ENCODE measurements at places on chromosomes 4 and X. TPM values are rescaled to one million over a fixed set of nuclear protein-coding genes. Genes with fewer than 3 reads are reported as not detected.

Gene TMEM271
- total RNA-seq, result 1.4 TPM

Gene WAS
- total RNA-seq, result not detected

Gene TNMD
- not detected for total RNA-seq

Gene GPR34
- not detected for total RNA-seq

Gene WDR17
- 1.6 TPM for total RNA-seq

Gene FAM193A
- 18.4 TPM for total RNA-seq

DNA sequence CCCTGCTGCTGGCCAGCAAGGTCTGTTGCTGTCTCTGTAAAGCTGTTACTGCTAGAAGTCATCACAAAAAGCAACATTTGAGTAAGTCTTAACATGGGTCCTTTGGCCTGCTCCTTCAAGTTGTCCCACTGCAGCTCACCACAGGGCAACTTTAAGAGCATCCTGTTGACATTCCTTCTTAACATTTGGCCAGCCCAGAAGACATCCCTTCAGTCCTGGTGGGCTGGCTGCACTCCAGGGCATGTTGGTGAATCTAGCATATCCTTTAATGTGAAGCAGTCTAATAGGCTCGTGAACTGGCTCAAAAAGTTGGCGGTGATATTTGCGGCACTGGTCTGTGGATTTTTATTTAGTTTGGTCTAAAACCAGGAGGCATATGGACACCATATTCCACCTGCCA, 92.2 kb upstream of the MAML3 start:
- DNase-seq, result no peak
- no peaks in the 10 kb centered on the region for H3K27me3 ChIP-seq
- no peak overlapping the region for H3K4me3 ChIP-seq

DNA sequence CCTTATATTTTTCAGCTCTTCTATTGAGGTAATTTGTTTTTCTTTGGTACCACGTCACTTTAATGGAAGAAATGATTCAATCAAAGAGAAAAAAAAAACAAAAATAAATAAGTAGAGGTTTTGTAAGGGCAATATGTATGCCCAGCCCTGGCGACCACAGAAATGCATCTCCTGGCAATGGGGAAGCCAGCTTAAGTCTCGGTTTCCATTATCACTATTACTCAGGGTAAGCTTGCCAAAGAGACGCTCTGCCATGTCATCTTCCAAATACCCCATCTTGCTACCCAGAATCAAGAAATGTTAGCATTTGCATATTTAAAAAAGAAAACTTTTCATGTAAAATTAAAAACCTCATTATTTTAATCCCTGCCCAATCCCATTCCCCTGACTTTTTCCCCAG, 68.8 kb downstream of the FAM47C start:
- no peak for DNase-seq
- no peaks in the 10 kb centered on the region for H3K36me3 ChIP-seq
- no peak overlapping the region for H3K4me3 ChIP-seq
- H3K4me1 ChIP-seq, result no peaks in the 10 kb centered on the region
- no peak overlapping the region for H3K27ac ChIP-seq

DNA sequence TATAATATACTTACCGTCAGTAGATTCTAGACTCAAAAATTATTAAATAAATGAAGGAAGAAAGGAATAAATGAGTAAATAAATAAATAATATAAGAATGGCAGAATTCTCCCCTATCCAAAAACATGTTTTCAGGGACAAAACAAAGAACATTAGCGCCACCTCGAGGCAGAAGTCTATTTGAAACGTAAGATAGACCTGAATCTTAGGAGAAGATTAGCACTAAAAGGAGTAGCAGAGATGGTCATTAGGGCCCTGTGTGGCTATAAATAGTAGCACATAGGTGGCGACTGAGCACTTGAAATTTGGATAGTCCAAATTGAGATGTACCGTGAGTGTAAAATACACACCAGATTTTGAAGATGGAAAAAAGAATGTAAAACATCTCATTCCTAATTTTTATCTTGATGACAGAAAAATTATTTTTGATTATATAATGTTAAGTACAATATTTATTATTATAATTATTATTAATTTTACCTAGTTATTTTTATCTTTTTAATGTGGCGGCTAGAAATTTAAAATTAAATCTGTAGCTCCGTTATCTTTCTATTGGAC, 24.3 kb upstream of the SRD5A3 start:
- no peaks in the 10 kb centered on the region for H3K36me3 ChIP-seq
- H3K27ac ChIP-seq, result no peak overlapping the region
- DNase-seq, result peak; percentile 82
- no peaks in the 10 kb centered on the region for H3K4me1 ChIP-seq

- H3K27ac ChIP-seq, result no peak overlapping the region
- H3K4me3 ChIP-seq, result no peak overlapping the region
- H3K27me3 ChIP-seq, result no peaks in the 10 kb centered on the region
- no peaks in the 10 kb centered on the region for H3K4me1 ChIP-seq
Measured at GRCh38 chrX:101164766-101165590, 54.6 kb upstream of the DRP2 start.

- H3K36me3 ChIP-seq, result no peaks in the 10 kb centered on the region
- H3K4me3 ChIP-seq, result no peak overlapping the region
- DNase-seq, result no peak
- H3K4me1 ChIP-seq, result no peaks in the 10 kb centered on the region
Measured at GRCh38 chr4:131296192-131296591, 1852.9 kb upstream of the PCDH10 start.

DNA sequence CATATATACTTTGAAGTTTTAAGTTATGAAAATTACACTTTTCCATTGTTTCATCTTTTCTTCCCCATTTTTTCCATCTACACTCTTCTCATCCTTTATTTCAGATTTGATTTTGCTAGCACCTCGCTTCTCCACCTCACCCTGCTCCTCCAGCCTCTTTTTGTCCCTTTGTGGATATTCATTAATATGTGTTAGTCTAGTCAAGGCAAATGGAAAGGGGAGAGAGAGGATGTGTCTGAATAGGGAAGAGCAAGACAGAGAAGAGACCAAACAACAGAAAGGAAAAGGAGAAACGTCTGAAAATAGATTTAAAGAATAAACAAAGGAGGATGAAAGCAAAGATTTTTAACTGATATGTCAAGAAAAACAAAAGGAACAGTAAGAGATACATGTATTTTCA, 24.1 kb downstream of the GPM6A start:
- H3K4me1 ChIP-seq, result no peaks in the 10 kb centered on the region
- no peak overlapping the region for H3K4me3 ChIP-seq
- no peak overlapping the region for H3K27ac ChIP-seq
- no peaks in the 10 kb centered on the region for H3K36me3 ChIP-seq

DNA sequence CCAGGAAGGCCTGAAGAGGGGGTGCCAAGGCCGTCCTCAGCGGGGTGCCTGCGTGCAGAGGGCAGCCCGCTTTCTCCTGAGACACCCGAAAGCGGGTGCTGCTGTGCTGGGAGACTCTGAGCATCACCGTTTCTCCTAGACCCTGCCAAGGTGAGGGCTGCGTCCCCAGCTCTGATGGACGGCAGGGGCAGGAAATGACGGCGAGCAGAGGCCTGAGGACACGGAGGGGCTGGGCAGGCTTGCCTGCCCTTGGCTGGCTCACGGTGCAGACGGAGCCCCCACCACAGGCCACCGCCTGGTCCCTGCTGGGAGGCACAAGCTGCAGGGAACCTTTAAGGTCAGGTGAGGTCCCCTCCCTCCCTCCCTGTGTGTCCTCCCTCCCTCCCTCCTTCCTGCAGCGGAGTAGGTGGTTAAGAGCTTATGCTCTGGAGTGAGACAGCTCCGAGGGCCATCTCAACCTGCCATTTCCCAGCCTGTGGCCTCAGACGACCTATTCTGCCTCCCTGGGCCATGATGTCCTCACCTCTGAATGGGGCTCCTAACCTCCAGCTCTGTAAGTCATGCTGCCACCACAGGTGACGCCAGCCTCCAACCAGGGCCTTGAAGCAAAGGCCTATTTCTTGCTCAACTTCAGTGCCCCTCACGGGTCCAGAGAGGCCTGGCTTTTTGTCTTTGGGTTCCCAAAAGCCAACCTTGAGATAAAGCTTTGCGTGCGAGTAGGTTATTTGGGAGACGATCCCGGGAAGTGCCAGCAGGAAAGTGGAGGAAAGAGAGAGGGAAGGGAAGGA, 54.2 kb upstream of the GRPEL1 start:
- H3K4me3 ChIP-seq, result no peak overlapping the region
- H3K36me3 ChIP-seq, result no peaks in the 10 kb centered on the region
- H3K27ac ChIP-seq, result no peak overlapping the region
- no peaks in the 10 kb centered on the region for H3K4me1 ChIP-seq
- H3K27me3 ChIP-seq, result peaks cover 4% of the 10 kb centered on the region
- no peak for DNase-seq

DNA sequence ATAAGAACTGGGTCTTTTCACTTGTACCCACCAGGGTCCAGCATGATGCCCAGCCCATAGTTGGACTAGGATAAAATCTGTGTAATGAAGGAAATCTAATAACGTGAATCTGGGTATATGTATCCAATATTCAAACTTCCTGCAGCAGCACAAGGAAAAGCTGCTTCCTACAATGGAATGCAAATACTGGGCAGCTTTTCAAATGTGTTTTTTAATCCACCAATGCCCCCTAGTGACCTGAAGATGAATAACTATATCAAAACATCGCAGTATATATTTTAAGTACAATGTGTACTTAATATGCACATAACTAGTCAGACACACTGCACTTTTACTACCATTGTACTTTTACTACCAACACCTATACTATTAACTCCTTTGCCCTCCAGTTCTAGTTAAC, 5.3 kb downstream of the APOO start:
- peaks cover 17% of the 10 kb centered on the region for H3K4me1 ChIP-seq
- H3K4me3 ChIP-seq, result no peak overlapping the region
- no peaks in the 10 kb centered on the region for H3K27me3 ChIP-seq
- no peaks in the 10 kb centered on the region for H3K36me3 ChIP-seq
- no peak overlapping the region for H3K27ac ChIP-seq
- DNase-seq, result peak; percentile 67

GRCh38 chr4:6779667-6780565, 2.6 kb upstream of the KIAA0232 start:
- no peaks in the 10 kb centered on the region for H3K36me3 ChIP-seq
- no peaks in the 10 kb centered on the region for H3K27me3 ChIP-seq
- no peak overlapping the region for H3K4me3 ChIP-seq
- H3K27ac ChIP-seq, result no peak overlapping the region

Data from SJCRH30 (cell line).